Neural crest cell (in vitro differentiated cells): ENCODE measurements at places on chromosomes 1 and 21. TPM values are rescaled to one million over a fixed set of nuclear protein-coding genes. Genes with fewer than 3 reads are reported as not detected.
A peak's percentile ranks its signal among the peaks of the same experiment; 100 is the strongest.

Gene LCE6A
- not detected in 2 replicates for total RNA-seq

Gene IFI44L
- total RNA-seq = 0.05 TPM in 1 of 2 replicates, not detected in the other

Gene AKNAD1
- 1.0 and 1.4 TPM in 2 replicates for total RNA-seq

Gene KPRP
- total RNA-seq = not detected in 2 replicates

Gene BRDT
- not detected in 2 replicates for total RNA-seq

Gene FLG2
- not detected in 2 replicates for total RNA-seq

Gene OR6N1
- not detected in 2 replicates for total RNA-seq

Gene NFIA
- 2.2 and 3.4 TPM in 2 replicates for total RNA-seq

Gene UMODL1
- not detected in 2 replicates for total RNA-seq

Gene ARID1A
- total RNA-seq = 155 and 160 TPM in 2 replicates

Gene MATN1
- total RNA-seq = 0.32 and 0.54 TPM in 2 replicates

Gene CNKSR1
- total RNA-seq = 3.0 and 3.6 TPM in 2 replicates

Gene S100A1
- not detected in 2 replicates for total RNA-seq

Gene RAB25
- not detected in 2 replicates for total RNA-seq

DNA sequence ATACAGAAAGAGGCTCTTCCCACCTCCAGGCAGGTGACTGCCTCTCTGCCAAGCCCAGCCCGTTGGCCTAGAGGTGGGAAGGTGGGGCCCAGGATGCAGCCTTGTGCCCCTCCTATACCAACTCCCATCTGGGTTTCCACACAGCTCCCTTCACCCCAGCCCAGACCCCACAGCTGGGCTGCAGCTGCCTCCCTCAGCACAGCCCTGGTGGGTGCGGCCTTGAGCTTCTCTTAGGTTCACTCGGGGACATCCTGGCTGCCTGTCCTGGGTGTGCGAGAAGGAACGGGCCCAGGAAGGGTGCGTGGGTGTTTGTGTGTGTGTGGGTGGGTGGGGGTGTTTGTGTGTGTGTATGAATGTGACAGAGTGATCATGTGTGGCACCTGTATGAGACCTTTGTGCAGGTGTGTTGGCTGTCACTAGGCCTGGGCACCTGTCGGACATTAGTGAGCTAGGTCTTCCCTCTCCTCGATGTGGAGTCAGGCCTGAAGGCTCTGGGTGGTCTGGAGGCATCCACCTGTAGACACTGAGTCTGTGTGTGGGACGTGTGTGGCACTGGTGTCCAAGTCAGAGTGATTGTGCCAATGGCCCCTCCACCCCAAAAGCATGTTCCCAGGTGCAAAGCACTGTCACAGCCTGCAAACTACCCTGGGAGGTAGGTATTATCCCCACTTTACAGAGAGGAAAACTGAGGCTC, 30.7 kb downstream of the FOXO6 start:
- DNase-seq = no peak

- DNase-seq = no peak
Measured at GRCh38 chr1:160204526-160205241, 500 bp upstream of the PEA15 start.

- no peak for DNase-seq
Measured at GRCh38 chr1:93744299-93744988, 62.8 kb upstream of the BCAR3 start.

DNA sequence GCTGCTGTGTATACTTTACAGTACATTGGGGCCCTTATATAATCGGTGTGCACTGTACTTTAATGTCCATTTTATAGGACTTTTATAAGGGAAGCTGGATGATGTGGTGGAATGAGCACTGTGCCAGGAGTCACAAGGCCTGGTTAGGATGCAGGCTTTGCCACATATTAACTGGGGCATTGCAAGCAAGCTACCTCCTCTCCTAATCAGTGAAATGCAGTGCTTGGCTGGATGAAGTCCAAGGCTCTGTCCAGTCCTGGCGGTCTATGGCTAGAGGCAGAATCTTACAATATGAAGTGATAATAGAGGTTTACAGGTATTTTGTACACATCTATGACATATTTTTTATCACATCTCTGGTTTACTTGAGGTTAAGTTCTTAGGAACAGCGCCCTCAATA, 1.7 kb upstream of the PKP1 start:
- DNase-seq = no peak

DNA sequence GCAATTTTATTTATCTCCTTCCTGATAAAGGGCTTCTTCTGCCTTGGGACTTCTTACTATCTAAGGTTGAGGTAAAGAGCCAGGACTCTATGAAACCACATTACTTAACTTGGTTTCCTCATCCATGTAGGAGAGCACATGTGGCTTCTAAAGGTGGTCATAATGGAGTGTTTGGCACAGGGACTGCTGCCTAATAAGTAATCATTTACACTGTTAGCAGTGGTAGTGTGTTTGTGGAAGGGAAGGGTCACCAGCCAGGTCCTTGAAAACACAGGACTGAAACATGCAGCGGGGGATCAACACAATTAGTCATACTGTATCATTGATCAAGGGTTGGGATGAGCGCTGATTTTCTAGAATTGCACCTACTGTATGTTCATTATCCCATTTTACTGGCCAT, 59.6 kb downstream of the UCK2 start:
- no peak for DNase-seq

- no peak for DNase-seq
Measured at GRCh38 chr1:183600136-183600535, 9.9 kb upstream of the NCF2 start.

- no peak for DNase-seq
Measured at GRCh38 chr1:92343061-92343460, 44.2 kb downstream of the RPAP2 start.

DNA sequence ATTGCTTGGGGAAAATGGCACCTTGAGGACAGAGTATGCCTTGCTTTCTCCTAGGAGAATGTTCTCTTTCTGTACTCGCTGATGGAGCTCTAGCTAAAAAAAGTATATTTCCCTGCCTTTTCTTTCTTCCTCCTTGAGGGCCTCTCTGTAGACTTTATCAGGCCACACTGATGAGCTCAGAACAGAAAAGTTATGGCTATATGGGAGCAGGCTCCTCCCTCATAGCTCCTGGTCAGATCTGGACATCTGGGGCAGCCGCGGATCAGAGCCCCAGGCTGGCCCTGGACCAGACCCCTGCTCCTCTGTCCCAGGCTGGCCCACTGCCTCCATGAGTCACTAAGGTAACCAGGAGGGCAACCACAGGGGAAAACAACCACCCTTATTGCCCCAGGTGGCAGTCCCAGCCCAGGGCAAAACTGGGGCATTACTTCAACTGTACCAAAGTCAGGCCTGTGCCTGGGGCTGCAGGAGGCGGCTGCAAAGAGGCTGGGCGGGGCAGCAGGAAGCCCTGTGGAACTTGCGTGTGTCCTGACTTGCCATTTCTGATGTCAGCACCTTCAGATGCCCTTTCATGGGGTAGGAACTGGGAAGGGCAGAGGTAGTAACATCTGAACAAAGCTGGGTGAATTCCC, 26.3 kb upstream of the ZNF648 start:
- DNase-seq = no peak

- DNase-seq = no peak
Measured at GRCh38 chr1:37051346-37051745, 17.0 kb upstream of the GRIK3 start.

GRCh38 chr1:23555986-23556634, 3.2 kb downstream of the ID3 start:
- no peak for DNase-seq

DNA sequence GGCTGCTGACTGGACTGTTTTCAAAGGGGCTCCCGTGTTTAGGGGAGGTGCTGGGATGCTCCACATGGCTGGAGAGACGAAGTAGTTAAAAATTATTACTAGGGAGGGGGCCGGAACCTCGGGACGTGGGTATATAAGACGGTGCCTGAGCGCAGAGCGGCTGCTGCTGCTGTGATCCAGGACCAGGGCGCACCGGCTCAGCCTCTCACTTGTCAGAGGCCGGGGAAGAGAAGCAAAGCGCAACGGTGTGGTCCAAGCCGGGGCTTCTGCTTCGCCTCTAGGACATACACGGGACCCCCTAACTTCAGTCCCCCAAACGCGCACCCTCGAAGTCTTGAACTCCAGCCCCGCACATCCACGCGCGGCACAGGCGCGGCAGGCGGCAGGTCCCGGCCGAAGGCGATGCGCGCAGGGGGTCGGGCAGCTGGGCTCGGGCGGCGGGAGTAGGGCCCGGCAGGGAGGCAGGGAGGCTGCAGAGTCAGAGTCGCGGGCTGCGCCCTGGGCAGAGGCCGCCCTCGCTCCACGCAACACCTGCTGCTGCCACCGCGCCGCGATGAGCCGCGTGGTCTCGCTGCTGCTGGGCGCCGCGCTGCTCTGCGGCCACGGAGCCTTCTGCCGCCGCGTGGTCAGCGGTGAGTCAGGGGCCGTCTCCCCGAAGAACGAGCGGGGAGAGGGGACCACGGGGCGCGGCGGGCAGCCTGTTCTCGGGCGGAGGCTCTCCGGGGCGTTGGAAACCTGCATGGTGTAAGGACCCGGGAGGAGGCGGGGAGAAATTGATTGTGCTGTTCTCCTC, at the start of gene CHODL:
Gene CHODL, plus strand, starts transcription at position 163 of the 793 bp plus-strand sequence. Its CDS starts 391 bp downstream, at position 554.
- peak; percentile 9 for DNase-seq

- DNase-seq = no peak
Measured at GRCh38 chr1:102858695-102859094, 249.6 kb downstream of the COL11A1 start.

GRCh38 chr1:221573756-221574155, 168.1 kb downstream of the DUSP10 start:
- DNase-seq = no peak

GRCh38 chr1:159141584-159142390, 29.6 kb upstream of the CADM3 start:
- DNase-seq = no peak

DNA sequence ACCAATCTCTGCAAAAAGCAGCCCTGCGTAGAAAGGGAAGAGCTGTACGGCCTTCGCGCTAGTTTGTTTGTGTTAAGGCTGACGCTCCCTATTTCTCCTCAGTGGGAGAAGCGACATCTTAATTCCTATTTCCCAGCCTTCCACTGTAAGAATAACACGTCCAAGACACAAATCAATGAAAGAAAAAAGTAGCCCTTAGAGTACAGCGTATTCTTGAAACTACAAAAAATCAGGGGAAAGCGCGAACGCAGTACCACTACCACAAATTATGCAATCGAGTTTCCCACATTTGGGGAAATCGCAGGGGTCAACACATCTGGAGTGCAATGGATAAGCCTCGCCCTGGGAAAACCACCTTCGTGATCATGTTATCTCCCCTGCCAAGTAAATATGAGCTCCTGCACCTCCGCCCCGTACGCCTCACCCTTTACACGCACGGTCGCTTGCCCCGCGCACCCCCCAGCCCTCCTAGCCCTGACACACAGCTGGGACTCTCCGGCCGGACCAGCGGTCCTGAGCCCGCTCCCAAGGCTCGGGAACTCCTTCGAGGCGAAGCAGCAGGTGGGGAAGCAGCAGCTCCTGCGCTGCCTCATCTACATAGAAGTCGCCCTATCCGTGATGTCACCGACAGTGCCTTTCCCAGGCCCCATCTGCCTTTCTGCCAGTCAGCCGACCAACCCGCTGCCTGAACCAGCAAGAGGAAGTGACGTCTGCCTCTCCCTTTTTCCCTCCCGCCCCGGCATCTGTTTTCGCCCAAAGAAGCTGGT, 94.7 kb downstream of the PPIAL4G start:
- peak; percentile 42 for DNase-seq

- DNase-seq = no peak
Measured at GRCh38 chr1:3581296-3582036, 29.8 kb downstream of the MEGF6 start.

GRCh38 chr1:40155135-40155534, 6.1 kb upstream of the RLF start:
- DNase-seq = no peak

- no peak for DNase-seq
Measured at GRCh38 chr1:168386949-168387586, 106.4 kb downstream of the TBX19 start.

- no peak for DNase-seq
Measured at GRCh38 chr1:223849352-223850254, 3.9 kb upstream of the TP53BP2 start.

DNA sequence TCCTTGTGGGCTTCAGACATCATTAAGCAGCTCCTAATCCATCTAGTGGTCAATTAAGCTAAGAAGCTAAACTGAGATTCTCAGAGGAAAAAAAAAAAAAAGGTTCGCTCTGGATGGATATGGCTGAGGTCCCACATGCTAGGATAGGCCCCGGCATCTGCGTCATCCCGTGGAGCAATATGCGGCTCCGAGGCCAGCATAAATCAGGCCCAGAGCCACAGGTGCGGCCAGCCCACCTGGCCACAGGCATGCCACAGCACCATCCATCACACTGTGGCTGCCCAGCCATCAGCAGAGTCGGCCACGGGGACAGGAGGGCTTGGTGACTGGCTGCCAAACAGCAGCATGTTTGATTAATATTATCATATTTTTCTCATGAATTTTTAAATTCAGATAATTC, 106.9 kb upstream of the TIAM1 start:
- DNase-seq = no peak

- DNase-seq = no peak
Measured at GRCh38 chr1:67173988-67174387, 7.7 kb downstream of the IL23R start.

- DNase-seq = no peak
Measured at GRCh38 chr1:59391212-59392179, 94.6 kb downstream of the FGGY start.

GRCh38 chr1:174974711-174975119, 25.0 kb upstream of the CACYBP start:
- DNase-seq = no peak

GRCh38 chr1:48775831-48776392, 779 bp downstream of the BEND5 start:
- DNase-seq = no peak

GRCh38 chr1:92482665-92483609, 3.8 kb downstream of the GFI1 start:
- DNase-seq = peak; percentile 18

DNA sequence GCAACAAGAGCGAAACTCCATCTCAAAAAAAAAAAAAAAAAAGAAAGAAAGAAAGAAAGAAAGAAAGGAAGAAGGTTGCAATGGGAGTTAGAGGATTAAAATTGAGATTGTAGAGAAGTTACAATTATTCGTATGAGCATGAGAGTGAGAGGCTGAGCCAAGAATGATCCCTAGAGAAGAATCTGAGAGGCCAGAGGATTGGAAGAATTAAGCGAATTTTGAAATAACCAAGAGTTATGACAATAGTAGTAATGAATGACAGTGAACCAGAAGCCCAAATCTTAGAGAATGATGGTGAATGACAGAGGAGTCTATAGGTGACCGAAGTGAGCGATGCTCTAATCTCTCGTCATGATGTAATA, 369 bp upstream of the ZYG11B start:
- no peak for DNase-seq

GRCh38 chr1:18398791-18399530, 81.8 kb upstream of the KLHDC7A start:
- DNase-seq = no peak

DNA sequence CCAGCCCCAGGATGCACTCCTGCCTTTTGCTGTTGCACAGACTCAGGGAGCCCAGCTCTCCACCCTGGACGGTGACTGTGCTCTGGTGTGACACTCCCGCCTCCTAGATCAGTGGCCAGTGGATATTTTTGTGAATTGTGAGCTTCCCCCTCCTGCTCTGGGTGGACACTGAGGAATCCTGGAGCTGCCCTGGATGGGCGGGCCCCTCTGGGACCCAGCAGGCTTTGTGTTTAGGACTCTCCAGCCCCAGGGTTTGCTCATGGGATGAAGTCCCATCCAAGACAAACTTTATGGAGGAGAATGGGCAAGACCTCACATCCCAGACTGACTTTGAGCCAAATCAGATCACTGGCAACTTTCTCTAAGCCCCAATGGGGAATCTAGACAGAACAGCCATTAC, 16.1 kb downstream of the SLC6A9 start:
- DNase-seq = no peak
